ENCODE measurements at places on chromosomes 5 and 9.

DNA sequence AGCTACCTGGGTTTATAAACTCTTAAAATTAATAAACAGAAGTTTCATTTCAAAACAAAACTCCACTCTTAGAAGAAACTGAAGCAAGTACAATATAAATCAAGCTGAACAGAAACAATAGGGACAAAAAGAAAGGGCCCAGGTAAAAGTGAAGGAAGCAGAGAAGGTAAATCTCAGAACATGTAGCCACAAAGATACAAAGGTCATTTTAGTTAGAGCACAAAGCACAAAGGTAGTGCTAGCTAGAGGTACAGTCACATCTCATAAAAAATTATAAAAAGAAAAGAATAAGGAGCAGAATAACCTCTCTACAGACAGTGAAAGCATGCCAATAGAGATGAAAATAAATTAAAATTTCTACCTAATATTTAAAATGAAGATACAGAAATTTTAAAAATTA, 90.4 kb upstream of the C5orf63 start:
- no peak for DNase-seq

DNA sequence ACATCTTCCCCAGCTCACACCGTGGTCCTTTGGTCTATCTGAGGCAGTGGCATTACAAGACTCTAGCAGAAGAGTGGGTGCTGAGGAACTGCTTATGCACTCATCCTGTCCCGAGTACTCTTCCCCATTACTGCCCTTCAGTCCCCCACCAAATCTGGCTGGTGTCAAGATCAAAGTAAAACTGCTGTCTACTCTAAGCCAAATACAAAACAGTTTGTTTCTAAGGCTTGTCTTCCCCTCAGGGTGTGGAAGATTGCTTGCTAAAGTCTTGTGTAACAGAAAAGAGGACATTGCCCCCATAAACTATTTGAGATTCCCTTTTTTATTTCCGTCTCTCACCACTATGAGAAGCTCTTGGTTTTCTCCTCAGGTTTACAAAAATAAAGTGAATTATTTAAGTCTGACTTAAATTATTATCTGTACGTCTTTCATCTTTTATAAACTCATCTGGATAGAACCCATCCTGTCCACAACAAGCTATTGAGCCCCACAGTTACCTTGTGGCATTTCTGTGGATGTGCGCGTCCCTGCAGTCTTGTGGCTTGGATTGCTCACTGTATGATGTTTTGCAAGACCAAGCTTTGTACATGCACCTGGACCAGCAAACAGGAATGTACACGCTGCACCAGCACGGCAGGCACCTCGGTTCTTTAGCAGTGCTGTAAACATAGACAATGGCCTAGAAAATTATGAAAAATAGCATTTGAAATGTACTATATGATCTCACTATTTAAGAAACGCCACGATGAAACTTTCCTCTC, 61.0 kb downstream of the CYSTM1 start:
- no peak for DNase-seq

- no peak for DNase-seq
Observed at GRCh38 chr5:151448038-151448985, 909 bp downstream of the SLC36A1 start.

GRCh38 chr5:135921388-135921787, 25.7 kb upstream of the IL9 start:
- no peak for DNase-seq

GRCh38 chr5:177444106-177445051, 2.2 kb upstream of the PRR7 start:
- DNase-seq, result no peak

GRCh38 chr5:10317825-10318682, 10.4 kb upstream of the CMBL start:
- no peak for DNase-seq

DNA sequence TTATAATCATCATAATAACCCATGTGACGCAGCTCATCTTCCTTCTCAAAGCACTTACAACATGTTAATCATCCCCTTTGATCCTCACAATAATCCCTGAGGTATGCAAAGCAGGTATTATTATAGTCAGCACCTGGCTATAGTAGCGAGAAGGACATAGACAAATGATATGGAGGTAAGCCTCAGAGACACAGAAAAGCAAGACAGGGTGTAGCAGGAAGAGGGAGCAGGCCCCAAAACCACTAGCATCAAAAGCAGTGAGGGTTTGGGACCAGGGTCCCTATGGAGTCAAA, 139.2 kb upstream of the SLC30A5 start:
- no peak for DNase-seq

GRCh38 chr5:160451281-160451680, 29.6 kb downstream of the PTTG1 start:
- DNase-seq, result no peak

DNA sequence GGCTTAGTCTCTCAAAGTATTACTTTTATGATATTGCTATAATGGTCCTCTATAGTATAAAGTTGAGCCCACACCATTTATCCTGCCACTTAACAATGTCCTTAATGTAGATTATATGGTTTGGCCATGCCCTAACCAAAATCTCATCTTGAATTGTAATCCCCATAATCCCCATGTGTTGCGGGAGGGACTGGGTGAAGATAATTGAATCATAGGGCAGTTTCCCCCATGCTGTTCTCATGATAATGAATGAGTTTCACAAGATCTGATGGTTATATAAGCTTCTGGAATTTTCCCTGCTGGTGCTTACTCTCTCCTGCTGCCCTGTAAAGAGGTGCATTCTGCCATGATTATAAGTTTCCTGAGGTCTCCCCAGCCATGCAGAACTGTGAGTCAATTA, 498.8 kb downstream of the RAB3C start:
- DNase-seq, result no peak

DNA sequence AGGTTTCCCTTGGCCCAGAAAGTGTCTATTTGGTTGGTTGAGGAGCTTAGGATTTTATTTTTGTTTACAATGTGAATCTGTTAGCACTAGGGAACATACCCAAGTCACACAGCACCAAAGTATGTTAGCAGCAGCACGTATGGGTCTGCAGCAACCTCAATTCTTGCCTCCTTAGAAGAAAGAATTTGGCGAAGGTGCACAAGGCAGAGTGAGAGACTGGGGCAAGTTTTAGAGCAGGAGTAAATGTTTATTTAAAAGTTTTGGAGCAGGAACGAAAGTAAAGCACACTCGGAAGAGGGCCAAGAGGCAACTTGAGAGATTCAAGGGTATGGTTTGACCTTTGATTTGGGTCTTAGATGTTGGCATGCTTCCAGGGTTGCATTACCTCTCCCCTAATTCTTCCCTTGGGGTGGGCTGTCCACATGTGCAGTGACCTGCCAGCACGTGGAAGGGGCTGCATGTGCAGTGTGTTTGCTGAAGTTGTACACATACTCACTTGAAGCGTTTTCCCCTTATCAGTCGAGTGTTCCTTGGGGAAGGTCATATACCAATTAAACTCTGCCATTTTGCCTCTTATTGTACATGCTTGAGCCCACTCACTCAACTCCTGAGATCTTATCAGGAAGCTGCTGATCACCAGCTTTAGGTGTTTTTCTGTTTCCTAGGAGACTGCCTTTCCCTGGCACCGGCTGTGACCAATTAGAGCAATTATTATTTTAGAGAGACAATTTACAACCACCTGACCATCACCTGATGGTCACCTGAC, 64.9 kb upstream of the SHC3 start:
- no peak for DNase-seq

- no peak for DNase-seq
Observed at GRCh38 chr9:35945341-35946018, 12.5 kb downstream of the OR2S2 start.

- DNase-seq, result no peak
Observed at GRCh38 chr5:139738193-139739149, 57.1 kb upstream of the PSD2 start.

- DNase-seq, result no peak
Observed at GRCh38 chr9:35070823-35071813, 1.3 kb downstream of the VCP start.

GRCh38 chr9:12802093-12802492, 27.3 kb downstream of the LURAP1L start:
- no peak for DNase-seq

DNA sequence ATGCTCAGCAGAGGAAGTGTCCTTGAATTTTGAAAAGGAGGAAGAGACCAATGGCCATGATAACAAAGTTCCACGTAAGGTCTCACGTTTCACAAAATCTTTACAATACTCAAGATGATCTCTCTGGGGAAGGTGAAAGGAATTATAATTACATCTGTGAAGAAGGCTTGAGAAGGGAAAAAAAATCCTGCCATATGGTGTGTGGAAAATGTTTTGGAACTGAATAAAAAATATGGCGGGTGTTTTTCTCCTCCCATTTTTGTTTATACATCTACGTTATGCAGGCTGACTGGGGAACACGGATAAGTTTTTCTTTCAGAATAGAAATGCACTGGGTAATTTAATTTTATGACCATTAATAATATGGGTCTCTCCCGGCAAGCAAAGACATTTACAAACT, 425.6 kb upstream of the BRINP1 start:
- DNase-seq, result no peak

GRCh38 chr9:2936221-2936620, 92.3 kb upstream of the PUM3 start:
- DNase-seq, result no peak

DNA sequence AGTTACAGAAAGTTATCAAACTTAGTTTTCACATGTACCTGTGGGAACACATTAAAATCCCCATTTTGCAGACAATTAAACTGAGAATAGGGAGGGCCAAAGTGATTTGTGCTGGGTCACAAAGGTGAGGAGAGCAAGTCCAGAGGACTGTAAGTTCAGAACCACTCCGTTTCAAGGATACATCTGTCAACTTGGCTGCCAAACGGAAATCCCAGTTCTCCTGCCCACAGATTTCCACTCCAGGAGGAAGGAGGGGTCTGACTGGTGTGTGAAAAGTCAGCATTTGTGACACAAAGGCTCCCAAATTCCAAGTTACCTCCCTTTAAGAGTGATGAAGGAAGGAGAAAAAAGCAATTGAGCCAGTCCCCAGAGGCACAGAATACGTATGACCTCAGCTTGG, 42.3 kb downstream of the PRELID2 start:
- no peak for DNase-seq

GRCh38 chr5:128920345-128921215, 44.7 kb upstream of the SLC27A6 start:
- no peak for DNase-seq

DNA sequence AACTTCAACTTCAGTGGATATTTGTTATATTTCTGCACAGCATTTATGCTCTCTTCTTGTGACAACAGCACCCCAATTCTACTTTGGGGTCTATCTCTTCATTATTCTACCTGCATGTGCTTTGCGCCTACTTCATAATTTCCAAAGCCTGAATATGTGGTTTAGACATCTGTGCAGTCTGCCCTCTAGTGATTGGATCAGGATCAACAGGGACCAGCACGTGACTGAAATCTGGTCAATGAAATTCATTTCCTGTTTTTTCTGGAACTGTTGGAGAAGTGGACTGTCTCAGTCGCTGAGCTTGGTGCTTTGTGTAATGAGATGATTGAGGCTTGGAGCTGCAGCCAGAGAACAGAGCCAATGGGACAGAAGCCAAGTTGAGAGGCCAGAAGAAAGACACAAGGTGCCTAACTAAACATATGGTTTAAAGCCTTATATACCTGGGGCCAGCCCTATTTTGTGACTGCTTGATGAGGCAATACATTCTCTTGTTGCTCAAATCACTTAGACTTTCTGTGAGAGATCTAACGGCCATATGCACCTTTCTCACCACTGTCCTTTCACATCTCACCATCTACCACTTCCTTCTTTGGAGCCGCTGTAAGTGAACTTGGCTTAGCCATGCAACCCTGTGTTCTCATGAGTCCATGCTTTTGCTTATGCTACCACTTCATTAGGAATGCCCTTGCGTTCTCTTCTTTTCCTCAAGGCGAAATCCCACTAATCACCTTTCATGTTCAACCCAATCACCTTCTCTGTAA, 68.8 kb upstream of the PPP2R2B start:
- no peak for DNase-seq

- DNase-seq, result no peak
Observed at GRCh38 chr5:1754531-1755220, 45.0 kb downstream of the MRPL36 start.

DNA sequence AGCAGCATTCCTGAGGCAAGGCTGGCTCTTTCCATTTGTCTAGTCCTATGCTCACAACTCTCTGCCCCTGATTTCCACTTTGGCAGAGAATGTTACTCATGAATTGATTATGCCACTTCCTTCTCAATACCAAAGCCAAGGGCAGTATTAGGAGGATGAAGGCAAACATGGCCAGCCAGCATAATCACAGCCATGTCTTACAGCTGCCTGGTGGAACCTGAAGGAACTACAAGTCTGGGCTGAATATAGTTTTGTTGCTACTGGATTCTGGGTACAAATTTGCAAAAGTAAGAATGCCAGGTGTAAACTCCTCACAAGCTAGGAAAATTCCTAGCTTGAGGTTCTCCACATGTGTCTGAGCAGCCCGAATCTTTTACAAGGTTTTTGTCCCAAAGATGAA, 4.2 kb downstream of the SIL1 start:
- DNase-seq, result no peak

DNA sequence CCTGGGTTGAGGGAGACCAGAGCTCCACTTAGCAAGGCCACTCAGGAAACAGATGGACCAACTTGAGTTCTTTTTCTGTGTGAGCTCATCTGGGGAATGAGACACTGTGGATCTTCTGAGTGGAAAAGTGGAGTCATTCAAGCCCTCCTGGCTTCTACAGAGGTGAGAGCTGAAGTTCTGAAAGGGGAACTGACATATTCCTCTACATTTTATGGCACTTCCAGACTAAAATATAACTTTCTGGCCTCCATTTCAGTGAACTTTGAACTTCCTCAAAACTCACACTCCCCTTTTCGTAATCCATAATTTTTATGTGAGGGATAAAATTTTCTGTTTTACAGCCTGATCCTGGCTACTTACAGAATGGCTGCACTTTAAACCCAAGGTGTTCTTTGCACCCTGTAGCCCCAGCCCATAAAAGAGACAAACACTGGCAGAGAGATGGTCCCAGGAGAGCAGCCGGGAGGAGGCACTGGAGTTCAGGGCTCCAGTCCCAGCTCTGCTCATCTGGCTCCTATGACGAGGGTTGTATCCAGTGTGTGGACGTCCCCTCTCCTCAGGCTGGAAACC, 10.8 kb downstream of the SPAAR start:
- no peak for DNase-seq

DNA sequence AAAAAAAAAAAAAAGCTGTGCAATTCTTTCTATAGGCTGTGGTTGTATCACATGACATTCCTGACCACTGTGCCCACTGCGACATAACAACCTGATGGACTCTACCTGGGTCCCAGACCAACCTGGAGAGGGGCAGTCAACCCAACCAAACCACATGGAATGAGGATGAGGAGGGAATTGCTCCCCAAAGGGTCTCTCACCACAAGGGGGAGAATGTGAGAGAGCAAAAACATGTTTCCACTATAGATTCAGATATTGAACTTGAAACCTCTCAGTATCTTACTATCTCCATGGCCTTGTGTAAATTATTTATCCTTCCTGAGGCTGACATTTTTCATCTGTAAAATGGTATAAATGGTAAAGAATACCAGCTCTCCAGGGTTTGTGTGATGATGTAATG, 66.9 kb upstream of the SV2C start:
- DNase-seq, result no peak

DNA sequence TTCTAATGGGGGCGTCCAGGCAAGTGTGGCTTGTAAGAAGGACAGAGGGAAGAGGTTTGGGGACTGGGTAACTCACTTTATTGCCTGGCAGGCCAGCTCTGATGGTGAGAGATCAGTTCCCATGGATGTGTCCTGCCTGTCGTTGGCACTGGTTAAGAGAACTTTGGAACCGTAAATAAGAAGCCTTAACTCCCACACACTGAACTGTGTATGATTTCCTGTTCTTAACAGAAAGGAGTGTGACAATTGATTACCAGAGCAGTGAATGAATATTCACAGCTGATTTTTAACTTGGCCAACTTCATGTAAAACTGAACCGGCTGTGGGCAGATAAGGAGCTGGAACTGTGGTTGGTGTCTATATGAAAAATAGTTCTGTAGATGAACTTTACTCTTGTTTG, 63.2 kb downstream of the MEGF10 start:
- DNase-seq, result no peak
